ENCODE measurements at places on chromosomes 3 and 15.

DNA sequence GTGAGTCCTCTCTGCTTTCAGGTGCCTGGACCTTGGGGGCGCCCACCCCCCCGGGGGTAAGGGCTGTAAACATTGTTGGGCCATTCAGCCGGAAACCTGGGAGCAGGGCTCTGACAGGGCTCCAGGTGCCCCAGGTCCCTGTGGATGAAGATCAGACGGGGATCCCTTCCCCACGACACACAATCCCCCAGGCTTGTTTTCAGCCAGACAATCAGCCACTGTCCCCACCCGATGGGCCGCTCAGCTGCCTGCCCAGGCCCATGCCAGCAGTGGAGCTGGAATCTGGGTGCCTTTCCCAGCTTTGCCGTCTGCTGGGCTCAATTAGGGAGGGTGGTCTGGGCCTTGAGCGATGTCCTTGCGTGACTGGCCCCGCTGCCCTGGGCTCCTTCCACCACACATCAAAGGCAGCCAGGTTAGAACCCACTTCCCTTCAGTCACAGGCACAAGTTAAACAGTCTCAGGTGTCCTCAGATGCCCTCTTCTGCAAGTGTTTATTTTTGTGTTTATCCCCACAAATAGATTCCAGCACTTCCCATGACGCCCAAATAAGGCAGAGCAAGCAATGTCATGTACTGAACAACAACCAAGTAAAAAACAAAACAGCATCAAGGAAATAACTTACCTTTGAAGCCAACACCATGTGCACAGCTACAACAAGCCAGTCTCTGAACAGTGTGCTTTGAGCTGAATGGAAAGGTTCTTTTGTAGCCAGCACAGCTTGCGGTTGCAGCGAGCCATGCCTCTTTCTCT, 77.0 kb upstream of the ALDH1A3 start:
- no peak for DNase-seq

- no peak for DNase-seq
These were observed 479.4 kb downstream of the NTRK3 start for GRCh38 chr15:87777054-87777561.

DNA sequence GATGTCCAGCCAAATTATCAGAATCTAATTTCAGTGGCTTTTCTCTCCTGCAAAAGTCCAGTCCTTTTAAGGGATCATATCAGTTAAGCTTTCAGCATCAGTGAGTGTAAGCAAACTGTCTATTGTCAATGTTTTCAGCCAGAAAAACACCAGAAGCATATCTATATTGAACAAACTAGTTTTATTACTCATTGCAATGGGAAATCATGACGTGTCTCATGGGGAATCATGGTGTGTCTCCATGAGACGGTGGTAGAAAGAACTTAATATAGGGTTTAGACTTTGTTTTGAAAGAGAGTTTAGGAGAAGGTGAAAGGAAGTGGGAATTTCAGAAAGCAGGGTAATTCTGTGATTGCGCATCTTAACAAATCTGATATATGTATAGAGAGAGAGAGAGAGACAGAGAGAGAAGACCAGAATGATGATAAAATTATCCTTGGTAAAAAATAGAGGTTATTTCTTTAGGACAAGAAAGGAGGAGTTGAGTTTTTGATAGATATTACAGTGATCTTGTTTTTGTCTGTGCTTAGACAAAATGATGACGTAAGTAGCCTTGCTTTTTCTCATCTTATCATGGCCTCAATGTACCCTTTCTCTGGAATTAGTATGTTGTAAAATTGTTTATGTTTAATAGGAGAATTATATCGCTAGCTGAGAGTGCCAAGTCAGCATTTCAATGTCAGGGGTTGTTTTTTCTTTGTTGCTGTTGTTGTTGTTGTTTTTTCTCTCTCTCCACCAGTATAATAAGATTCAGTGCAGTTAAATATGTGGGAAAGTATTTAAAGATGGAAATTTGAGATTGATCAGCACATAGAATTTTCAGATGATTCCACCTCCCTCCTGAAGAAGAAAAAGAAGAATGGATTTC, 129.9 kb upstream of the OSTN start:
- no peak for DNase-seq

DNA sequence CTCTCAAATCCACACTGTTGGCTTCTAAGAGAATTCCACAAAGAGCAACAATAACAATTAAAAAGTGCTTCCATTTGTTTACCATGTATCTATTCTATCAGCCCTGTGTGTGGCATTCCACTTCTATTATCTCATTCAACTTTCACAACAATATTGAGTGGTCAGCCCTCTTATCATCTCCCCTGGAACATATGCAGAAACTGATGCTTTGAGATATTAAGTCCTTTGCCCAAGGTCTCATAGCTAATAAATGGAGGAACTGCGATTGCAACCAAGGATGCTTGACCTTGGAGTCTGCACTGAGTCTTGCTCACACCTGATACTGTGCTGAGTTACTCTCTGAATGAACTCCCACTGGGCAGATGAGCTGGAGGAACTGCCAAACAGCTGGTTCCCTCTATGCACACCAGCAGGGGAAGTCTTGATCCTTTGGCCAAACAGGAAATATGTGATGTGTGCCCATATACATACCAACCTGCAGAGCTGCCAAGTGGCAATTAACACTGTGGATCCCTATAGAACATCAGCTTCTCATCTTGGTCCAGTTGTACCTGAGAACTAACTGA, 144.7 kb upstream of the WNT5A start:
- no peak for DNase-seq

DNA sequence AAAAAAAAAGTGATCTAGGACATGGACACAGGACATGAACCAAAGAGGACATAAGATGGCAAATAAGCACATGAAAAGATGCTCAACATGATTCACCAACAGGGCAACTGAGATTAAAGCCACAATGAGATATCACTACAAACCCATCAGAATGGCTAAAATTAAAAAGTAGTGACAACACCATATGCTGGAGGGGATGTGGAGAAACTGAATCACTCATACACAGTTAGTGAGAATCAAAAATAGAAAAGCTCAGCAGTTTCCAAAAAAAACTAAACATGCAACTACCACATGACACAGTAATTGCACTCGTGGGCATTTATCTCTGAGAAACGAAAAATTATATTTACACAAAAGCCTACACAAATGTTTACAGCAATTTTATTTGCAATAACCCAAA, 27.9 kb upstream of the ACKR4 start:
- DNase-seq, result no peak

- no peak for DNase-seq
These were observed 150.9 kb downstream of the ITPR1 start for GRCh38 chr3:4643904-4644547.

GRCh38 chr15:25624504-25625177, 185.8 kb upstream of the UBE3A start:
- no peak for DNase-seq

- no peak for DNase-seq
These were observed 122.0 kb upstream of the PROK2 start for GRCh38 chr3:71906976-71907375.

- DNase-seq, result no peak
These were observed 963 bp upstream of the NTRK3 start for GRCh38 chr15:88257311-88258092.

- no peak for DNase-seq
These were observed 169.5 kb upstream of the THBS1 start for GRCh38 chr15:39411102-39411989.

GRCh38 chr15:50563756-50564155, 17.3 kb upstream of the USP50 start:
- DNase-seq, result no peak

DNA sequence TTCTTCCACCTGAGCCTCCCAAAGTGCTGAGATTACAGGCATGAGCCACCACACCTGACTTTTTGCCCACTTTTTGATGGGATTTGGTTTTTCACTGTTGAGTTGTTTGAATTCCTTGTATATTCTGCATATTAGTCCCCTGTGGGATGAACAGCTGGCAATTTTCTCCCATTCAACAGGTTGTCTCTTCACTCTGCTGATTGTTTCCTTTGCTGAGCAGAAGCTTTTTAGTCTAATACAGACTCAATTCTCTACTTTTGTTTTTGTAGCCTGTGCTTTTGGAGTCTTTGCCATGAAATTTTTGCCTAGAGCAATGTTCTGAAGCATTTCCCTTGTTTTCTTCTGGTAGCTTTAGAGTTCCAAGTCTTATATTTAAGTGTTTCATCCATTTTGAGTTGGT, 62.7 kb upstream of the MFGE8 start:
- DNase-seq, result no peak

DNA sequence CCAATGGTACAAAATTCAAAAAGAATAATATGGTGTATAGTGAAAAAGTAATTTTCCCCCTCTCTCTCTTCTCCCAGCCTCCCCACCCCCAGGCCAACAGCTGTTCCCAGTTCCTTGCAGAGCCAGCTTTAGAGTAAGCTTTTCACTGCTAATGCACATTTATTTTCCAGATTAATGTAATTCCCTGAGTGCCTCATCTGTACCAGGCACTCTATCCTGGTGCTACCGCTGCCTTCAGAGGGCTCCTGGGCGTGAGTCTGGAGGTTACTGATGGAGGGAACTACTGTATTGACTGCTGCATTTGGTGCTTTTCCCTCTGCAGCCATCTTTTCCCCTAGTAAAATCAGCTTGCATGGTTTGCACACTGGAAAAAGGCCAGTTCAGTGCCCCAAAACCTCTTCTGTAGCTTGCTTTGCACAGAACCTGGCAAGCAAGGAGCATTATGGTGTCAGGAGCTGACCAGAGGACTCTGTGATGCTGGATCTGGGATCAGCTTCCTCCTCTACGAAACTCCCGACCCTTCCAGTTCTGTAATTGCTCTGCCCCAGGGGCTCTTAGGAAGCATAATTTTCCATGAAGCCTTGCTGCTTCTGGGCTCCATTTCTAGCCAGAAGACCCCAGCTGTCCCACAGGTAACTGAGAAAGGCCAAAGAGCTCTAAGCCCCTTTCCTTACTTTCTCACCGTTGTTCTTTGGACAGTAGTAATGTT, 8.5 kb upstream of the USP3 start:
- no peak for DNase-seq

- no peak for DNase-seq
These were observed 10.7 kb upstream of the HACD2 start for GRCh38 chr3:123595396-123596180.

- no peak for DNase-seq
These were observed 124.3 kb upstream of the TMC3 start for GRCh38 chr15:81498294-81498693.

DNA sequence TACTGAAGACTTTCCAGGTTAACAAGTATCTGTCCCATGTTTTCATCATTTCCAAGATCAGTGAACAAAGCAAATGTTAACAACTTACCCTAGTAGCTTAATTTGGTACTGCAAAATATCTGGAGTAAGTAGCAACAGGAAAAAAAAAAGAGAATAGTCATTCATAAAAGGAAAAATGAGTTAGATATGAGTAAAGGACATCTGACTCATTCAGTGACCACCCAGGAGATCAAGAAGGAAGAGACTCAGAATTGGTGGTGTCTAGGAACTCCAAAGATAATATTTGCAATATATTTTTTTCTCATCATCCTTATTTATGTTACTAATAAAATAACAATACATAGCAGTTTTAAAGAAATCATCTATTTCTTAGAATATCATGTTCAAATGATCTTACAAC, 253.8 kb upstream of the COL8A1 start:
- DNase-seq, result no peak

DNA sequence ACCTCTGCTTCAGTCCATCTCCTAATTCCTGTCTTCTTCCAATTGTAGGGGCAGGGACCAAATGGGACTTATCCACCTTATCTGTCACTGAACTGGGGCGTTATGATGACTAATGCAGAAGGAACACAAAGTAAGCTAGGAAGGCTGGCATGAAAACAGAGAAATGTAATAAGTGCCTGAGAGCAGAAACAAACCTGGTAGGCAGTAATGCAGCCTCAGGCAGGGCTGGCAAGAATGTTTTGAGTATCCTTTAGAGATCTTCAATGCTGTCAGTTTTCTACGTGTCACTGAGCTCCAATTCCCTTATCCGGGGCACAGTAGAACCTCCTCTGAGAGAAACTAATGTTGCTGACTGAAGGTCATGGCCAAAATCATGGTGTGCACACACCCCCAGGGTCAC, 246.2 kb upstream of the TBL1XR1 start:
- no peak for DNase-seq

GRCh38 chr3:44045476-44046275, 196.0 kb upstream of the TOPAZ1 start:
- no peak for DNase-seq

- no peak for DNase-seq
These were observed 1034.1 kb downstream of the MCTP2 start for GRCh38 chr15:95265419-95265997.

- DNase-seq, result no peak
These were observed 36.1 kb downstream of the AP3S2 start for GRCh38 chr15:89857673-89858072.

DNA sequence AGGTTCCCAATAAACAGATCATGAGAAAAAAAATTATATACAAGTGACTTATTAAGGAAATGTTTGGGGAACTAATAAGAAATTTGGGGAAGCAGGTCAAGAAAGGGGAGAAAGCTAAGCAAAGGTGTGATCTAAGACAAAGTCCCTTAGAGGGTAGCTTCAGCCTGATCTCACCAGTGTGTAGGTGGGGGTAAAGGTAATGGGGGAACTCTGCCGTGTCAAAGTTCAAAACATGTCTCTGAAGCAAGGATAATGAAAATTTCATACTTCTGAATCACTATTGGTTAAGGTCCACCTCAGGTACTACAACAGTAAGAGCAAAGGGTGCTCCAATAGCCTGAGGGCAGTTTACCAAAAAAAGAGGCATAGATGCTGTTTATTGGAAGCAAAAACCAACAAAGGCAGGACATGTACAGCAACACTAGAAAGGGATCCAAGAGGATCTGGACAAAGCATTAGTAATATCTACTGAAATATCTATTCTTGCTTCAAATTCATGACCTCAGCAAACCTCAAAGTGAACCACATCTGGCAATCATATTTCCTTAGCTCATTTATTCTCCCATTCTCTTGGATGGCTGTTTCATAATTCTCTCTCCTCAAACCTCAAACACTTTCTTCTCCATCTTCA, 6.9 kb downstream of the ACAD11 start:
- no peak for DNase-seq

DNA sequence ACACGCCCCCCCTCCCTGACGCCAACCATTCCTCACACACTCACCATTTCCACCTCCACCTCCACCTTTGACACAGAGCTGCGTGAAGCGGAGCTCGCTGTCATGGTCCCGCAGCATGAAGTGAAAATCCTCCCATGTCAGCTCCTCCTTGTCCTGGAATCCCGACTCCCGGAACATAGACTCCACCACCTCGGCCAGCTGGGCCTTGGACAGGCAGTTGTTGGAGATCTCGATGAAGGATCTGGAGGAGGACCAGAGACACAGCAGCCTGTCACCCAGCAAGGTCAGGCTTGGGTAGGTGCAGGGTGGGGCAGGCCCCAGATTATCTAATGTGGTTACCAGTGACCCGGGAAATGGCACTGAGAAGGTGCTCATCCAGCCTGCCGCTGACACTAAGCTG, 12.2 kb downstream of the DUOX2 start:
- DNase-seq, result no peak

- no peak for DNase-seq
These were observed 34.0 kb downstream of the LYZL4 start for GRCh38 chr3:42376344-42376798.

DNA sequence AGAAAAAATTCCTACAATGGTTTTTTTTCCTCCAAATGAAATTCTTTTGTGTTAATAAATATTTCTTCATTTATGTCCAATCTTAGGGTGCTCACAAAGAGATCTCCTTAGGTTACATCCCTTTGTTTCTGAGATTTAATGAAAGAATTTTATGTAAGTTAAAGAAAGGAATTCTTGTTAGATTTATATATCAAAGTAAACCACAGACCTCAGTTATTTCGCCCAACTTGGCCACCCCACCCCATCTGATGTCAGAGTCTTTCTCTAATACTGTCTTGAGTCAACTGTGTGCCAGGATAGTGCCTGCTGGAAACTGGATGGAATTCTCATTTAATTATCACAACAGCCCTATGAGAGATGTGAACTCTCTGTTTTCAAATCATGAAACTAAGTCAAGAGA, 259.9 kb downstream of the OPA1 start:
- no peak for DNase-seq
